ENCODE measurements at places on chromosomes 5 and 9.
A peak's percentile ranks its signal among the peaks of the same experiment; 100 is the strongest.

DNA sequence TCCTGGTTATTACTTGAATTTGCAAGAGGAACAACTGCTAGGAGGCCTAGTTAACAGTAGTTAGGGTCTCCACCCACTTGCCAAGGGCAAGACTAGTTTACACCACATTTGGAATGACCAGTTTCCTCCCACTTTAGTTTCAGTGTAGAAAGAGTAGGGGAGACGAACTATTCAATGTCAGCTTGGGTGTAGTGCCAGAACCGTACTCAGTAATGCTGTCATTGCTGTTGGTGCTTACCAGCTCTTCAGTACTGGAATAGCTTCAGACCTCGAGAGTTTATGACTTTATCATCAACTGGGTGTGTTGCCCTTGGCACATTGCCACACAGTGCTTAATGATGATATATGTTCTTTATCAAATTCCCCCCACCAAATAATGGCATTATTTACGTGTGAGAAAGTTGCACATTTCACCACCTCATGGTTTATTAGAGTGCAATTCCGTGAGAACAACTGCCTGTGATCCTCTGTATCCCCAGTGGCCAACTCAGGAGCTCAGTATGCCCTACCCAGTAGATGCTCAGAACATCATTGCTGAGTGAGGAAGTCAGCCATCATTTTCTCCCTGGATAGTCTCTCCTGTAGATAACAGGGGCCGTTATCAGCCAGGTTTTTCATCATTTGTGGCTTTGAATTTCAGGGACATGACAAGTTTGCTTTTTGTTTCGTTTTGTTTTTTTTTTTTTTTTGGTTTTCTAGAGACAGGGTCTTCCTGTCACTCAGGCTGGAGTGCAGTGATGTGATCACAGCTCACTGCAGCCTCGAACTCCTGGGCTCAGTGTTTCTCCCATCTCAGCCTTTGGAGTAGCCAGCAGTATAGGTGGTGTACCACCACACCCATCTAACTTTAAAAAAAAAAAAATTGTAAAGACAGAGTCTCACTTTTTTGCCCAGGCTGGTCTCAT is 67.3 kb downstream of the DOCK8 start:
- DNase-seq = no peak

GRCh38 chr9:17726298-17726697 is 147.4 kb downstream of the SH3GL2 start:
- no peak for DNase-seq

GRCh38 chr9:114280636-114281472 is 42.0 kb upstream of the ORM1 start:
- no peak for DNase-seq

DNA sequence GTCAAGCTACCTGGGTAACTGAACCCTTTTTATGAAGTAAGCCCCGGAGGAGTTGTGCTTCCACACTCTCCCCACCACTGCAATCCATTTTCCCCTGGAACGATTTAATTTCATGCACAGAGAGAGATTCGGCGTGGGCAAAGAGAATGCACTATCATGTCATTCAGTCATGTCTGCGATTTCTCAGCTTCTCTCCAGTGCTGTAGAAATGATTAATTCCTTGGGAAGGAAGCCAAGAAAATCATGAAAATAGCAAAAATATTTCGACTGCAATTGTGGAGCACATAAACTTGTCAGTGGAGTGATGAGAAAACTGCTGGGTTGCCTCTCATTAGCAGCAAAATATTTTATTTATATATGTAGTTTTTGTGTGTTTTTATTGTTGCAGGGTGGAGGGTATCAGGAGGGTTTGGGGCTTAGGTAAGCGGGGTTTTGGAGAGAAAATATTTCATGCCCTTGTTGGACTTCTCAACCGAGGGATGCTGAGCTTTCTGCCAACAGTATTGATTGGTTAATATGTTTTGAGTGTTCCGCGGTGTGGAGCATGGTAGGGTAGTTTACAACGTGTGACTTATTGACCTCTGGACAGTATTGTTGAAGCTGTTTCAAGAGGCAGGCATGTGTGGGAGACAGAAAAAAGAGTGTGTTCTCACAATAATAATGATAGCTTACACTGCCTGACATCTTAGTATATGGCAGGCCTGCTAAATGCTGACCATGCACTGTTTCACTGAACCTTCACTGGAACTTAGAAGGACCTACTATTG is 69.3 kb downstream of the SGCD start:
- no peak for DNase-seq

DNA sequence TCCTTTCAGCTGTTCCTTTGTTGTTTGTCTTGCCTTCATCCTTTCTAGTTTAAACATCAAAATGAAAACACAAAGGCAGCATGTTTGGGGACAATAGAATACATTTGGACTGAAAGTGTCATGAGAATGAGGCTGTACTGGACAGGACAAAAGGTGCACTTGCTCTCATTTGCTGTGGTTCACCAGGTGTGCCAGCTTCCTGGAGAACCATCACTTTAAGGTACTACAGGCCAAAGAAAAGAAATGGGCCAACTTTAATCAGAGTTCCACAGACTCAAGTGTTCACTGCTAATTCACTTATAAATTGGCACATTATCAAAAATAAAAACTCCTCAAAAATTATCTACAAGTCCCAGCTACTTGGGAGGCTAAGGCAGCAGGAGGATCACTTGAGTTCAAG is 53.8 kb downstream of the ABHD17B start:
- peak; percentile 48 for DNase-seq

GRCh38 chr5:94810877-94811276 is 192.4 kb downstream of the SLF1 start:
- no peak for DNase-seq

DNA sequence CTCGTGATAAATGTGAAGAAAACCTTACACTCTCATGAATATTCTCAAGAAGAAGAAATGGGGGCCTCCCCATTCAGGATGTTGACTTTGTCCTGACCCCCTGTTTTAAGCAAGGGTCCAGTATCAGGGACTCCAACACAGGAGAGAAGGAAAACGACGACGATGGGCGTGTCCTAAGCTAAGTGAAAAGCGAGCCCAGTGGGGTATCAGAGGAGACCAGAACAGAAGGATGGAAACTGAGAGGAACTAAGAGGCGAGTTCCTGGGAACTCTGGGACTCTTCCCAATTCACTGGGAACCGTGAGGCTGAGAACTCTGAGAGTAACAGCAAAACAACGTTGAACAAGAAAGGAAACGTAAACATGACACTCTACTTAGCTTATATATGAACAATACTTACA is 14.6 kb downstream of the RETREG1 start:
- no peak for DNase-seq

Data from MM.1S (cell line).